Activated CD4-positive, alpha-beta memory T cell treated with anti-CD3 and anti-CD28 coated beads for 36 hours (primary cell): ENCODE measurements at places on chromosomes 16 and 17. TPM values are rescaled to one million over a fixed set of nuclear protein-coding genes. Genes with fewer than 3 reads are reported as not detected.

MT4 gene
- total RNA-seq: not detected

MT1G gene
- total RNA-seq: 5.8 TPM

HCRT gene
- total RNA-seq: not detected

CCDC78 gene
- total RNA-seq: 4.2 TPM

WDR59 gene
- total RNA-seq: 65.7 TPM

CDRT15 gene
- not detected for total RNA-seq

VASN gene
- 0.07 TPM for total RNA-seq

OGFOD1 gene
- total RNA-seq: 63.0 TPM

KRT27 gene
- total RNA-seq: not detected

SALL1 gene
- total RNA-seq: not detected

LGALS9C gene
- not detected for total RNA-seq

LITAFD gene
- total RNA-seq: not detected

COX10 gene
- total RNA-seq: 22.9 TPM

OR4D1 gene
- 0.17 TPM for total RNA-seq

GDPD3 gene
- 5.3 TPM for total RNA-seq

ATP1B2 gene
- total RNA-seq: 0.26 TPM

HOXB6 gene
- total RNA-seq: 0.22 TPM

CLEC18B gene
- total RNA-seq: 0.34 TPM

SLC43A2 gene
- total RNA-seq: 2.2 TPM

ARSG gene
- 10.8 TPM for total RNA-seq

ITGB3 gene
- total RNA-seq: not detected

SLC16A13 gene
- total RNA-seq: 10.4 TPM

B3GNT9 gene
- total RNA-seq: 5.1 TPM

MFAP4 gene
- total RNA-seq: not detected

ADAT1 gene
- 40.2 TPM for total RNA-seq

ITGB4 gene
- 1.1 TPM for total RNA-seq

ZNF629 gene
- 2.9 TPM for total RNA-seq

NPIPB6 gene
- 2.5 TPM for total RNA-seq

GPR139 gene
- not detected for total RNA-seq

ALOXE3 gene
- 0.12 TPM for total RNA-seq

CDRT15L2 gene
- not detected for total RNA-seq

MYH2 gene
- not detected for total RNA-seq

WFIKKN2 gene
- not detected for total RNA-seq

CA5A gene
- not detected for total RNA-seq

NTN3 gene
- not detected for total RNA-seq

ZC3H7A gene
- total RNA-seq: 75.5 TPM

LPO gene
- not detected for total RNA-seq

CYLD gene
- total RNA-seq: 135 TPM

DCAF7 gene
- 119 TPM for total RNA-seq

PPM1E gene
- total RNA-seq: 0.02 TPM

CTRB2 gene
- total RNA-seq: not detected
